Substantia nigra (tissue), 51 donors: ENCODE measurements at places on chromosomes 12 and 14.

DNA sequence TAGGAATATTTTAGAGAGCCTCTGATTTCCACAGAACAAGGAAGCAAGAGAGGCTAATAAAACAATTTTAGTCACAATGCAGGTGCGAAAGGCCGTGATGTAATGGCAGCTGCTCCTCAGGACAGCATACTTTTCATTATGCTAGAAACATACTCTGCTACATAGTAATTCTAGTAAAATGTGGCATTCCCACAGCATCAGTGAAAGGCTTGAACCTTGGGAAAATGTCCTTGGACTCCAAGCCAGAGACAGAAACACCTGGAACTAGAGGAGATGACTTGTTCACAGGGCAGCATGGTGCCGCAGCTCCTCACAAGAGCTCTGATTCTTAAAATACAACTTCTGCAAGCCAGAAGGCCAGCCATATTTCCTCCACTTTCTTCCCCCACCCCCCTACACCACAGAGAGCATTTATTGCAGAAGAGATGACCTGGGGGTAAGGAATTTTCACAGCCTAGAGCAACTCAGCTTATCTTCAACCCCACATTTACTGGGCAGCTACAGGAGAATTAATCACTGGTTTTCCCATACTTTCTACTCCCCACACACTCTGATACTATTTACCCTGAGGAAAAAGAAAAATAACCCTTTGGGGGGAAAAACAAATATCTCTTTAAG lies 15.8 kb downstream of the ABCC9 start:
- DNase-seq, result no peak

DNA sequence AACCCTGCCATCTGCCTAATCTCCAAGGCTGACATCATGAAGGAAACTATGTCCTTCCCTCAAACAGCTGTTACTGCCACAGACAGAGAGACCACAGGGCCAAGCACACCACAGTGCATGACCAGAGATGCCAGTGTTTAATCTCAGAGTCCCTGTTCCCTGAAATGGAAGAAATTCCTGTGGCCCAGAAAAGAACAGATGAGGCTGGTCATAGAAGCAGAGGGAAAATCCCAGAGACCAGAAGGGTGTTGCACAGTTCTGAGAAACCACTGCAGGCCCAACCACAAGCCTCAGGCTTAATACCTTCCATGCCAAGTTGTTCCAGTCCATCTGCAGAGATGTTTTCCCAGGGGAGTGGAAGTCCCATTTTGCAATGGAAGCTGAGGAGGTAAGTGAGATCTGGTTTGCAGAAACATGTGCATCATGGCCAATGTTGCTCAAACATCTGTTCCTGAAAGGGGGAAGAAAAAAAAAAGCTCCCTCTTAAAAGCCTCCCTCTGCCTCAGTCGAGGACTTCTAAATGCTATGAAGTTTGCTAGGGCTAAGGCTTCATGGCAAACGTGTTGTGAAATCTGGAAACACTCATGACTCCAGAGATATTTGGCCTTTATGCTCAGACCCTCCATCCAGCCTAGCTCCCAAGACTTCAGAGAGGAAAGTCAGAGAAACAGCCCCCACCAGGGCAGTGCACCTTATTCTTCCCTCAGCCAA lies 98.6 kb downstream of the SCARB1 start:
- DNase-seq, result no peak

DNA sequence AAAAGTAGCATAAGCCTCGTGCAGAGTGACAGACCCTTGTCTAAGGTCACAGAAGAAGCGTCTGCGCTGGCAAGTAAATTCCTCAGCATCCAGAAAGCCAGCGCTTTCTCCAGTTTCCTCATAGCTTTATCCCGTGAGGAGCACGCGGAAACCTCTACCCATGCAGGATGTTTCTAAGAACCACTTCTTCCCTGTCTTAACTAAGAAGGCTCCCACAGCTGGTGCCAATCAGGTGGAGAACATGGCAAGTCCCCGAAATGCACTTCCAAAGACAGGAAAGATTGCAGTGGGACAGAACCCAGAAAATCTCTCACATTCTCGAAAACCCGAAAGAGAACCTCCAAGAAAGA lies 968 bp upstream of the ARID4A start:
- no peak for DNase-seq

DNA sequence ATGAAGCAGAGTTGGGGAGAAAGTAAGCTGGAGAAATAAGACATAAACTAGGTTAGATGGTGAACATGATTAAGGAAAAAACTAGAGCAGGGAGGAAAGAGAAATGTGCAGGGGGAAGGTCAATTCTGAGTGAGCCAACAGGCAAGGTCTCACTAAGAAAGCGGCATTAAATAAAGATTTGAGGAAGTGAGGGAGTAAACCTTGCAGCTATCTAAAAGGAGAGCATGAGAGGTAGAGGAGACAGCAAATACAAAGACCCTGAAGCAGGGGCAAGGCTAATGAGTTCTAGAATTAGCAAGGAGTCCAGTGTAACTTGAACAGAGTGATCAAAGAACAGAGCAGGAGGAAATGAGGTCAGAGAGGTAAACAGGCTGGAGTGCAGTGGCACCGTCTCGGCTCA lies 4.4 kb upstream of the SOCS2 start:
- no peak for DNase-seq

DNA sequence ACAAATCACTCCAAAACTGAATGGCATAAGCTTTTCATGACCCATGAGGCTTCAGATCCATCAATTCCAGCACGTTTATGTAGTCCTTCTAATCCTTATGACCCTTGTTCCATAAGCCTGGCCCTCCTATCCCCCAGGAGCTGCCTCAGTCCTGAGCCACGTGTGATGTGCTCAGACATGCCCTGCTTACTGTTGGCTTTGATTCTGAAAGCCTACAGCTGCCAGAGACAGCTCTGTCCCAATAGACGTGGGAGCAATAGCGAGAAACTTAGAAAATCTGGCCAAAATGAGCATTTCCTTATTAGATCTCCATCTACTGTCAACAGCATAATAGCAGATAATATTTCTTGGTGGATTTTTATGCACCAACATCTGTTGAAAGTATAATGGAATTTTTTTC lies 33.2 kb downstream of the DUSP6 start:
- DNase-seq, result no peak
